ENCODE measurements at places on chromosomes 11 and 22.

GRCh38 chr11:77345621-77346020, 44.1 kb upstream of the GDPD4 start:
- DNase-seq = no peak
- H3K4me3 ChIP-seq = no peak overlapping the region
- no peak overlapping the region for H3K27ac ChIP-seq
- no peaks in the 10 kb centered on the region for H3K4me1 ChIP-seq
- no peaks in the 10 kb centered on the region for H3K27me3 ChIP-seq

GRCh38 chr11:118145285-118146227, 7.1 kb downstream of the SCN4B start:
- peak; percentile 35 for DNase-seq
- H3K36me3 ChIP-seq = no peaks in the 10 kb centered on the region
- no peak overlapping the region for H3K27ac ChIP-seq

- peaks cover 11% of the 10 kb centered on the region for H3K4me1 ChIP-seq
- no peak overlapping the region for H3K4me3 ChIP-seq
- no peak overlapping the region for H3K27ac ChIP-seq
- no peaks in the 10 kb centered on the region for H3K36me3 ChIP-seq
- no peak for DNase-seq
Measured at GRCh38 chr22:30445438-30446145, 20.0 kb downstream of the MTFP1 start.

GRCh38 chr22:41929418-41929810, 2.8 kb upstream of the TNFRSF13C start:
- no peaks in the 10 kb centered on the region for H3K27me3 ChIP-seq
- no peaks in the 10 kb centered on the region for H3K36me3 ChIP-seq
- H3K27ac ChIP-seq = peak overlapping the region; percentile 83
- DNase-seq = no peak
- H3K4me1 ChIP-seq = peaks cover 60% of the 10 kb centered on the region

GRCh38 chr11:112159098-112160065, 4.5 kb downstream of the IL18 start:
- H3K27me3 ChIP-seq = no peaks in the 10 kb centered on the region
- no peaks in the 10 kb centered on the region for H3K4me1 ChIP-seq
- no peak overlapping the region for H3K27ac ChIP-seq
- no peak overlapping the region for H3K4me3 ChIP-seq
- H3K36me3 ChIP-seq = no peaks in the 10 kb centered on the region
- DNase-seq = no peak
